ENCODE measurements at places on chromosomes 2 and 18.

GRCh38 chr2:217440000-217440399 is 562.8 kb downstream of the TNS1 start:
- no peak for DNase-seq

- DNase-seq, result no peak
Measured at GRCh38 chr2:156087875-156088274, 244.6 kb downstream of the NR4A2 start.

GRCh38 chr2:190462181-190462580 is 54.0 kb downstream of the MFSD6 start:
- DNase-seq, result no peak

DNA sequence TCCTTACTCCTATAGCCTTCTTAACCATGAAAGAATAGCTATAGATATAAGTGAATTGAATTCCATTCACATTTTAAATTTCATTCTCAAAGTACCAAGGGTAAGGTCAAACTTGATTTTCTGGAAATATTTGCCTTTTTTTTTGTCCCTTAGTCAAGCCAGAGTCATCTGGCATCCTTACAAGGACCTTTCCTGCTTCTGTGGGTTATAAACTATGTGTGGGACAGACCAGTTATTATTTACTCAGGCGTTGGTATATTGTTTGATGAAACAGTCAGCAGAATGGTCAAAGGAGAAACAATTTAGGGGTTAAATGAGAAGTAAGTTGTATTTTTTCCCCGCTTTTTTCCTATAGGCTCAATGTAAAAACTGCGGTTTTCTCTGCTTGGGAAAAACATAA is 1103.2 kb upstream of the ZEB2 start:
- no peak for DNase-seq

DNA sequence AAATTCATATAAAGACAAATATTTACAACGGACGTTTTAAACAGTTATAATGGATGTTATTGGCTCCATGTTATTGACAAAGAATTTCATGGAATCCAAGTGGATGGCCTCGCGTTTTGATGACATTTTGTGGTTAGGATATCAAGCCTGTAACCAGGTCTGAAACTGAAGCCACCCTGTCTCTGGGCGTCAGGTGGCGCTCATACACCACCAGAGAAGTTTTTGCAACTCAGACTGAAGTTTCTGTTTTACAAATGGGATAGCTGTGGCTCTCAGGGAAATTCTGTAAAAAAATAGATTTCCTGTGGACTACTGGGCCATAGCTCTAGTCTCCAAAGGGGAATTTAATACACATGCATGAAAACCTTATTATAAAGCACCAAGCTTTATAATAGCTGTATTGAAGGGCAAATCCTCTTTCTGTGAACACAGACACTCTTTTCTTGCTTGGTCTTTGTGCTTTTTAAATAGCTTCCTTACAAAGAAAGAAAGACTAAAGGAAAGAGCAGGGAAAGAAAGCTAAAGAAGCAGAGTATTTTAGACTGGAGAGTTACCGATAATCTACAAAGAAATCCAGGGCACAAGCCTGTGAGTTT is 86.7 kb downstream of the C18orf54 start:
- DNase-seq, result peak; percentile 45

GRCh38 chr2:64453770-64454385 is at the start of gene LGALSL:
Gene LGALSL (plus strand): TSS chr2:64454162. CDS start chr2:64454546, 384 bp downstream.
- DNase-seq, result no peak

DNA sequence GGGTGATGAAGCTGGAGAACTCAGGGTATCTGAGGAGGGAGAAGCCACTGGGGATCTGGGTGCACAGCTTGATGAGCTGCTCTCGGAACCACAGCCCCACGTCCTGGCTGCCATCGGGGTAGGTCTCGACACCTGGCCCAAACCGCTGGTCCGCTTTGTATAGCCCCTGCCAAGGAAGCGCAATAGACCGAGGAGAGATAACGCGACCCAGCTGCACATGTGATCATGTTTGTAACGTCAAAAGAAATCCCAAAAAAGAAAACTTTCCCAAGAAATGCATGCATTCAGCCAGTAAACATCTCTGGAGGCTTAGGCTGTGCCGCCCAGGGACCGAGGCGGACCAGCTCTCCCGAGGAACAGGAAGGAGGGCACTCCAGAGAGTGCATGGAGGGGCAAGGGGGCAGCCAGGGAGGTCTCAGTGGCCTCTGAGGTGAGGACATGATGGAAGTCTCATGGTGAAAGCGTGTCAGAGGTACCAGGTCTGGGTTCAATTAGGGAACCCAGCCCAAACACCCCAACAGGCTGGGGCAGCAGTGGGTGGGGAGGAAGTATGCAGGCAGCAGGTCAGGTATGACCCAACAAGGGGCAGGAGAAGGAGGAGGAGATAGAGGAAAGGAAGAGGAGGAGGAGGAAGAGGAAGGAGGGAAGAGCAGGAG is 28.3 kb downstream of the ANKMY1 start:
- DNase-seq, result no peak

DNA sequence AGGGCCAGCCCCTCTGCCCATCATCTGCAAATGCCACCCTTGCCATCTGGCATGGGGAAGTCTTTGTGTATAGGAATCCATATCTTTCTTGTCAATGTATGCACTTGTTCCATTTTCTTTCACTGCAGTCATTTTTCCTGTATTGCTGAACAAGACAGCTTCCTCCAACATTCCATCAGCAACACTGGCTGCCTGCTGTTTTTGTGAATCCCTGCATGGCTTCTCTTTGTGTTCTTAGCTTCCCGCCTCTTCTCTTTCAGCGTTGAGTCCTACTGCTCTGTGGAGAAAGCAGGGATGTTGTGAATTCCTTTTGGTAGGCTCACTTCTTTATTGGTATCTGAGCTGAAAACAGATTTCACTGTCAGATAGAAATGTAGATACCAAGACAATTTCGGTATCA is 150.0 kb downstream of the LPIN1 start:
- no peak for DNase-seq

DNA sequence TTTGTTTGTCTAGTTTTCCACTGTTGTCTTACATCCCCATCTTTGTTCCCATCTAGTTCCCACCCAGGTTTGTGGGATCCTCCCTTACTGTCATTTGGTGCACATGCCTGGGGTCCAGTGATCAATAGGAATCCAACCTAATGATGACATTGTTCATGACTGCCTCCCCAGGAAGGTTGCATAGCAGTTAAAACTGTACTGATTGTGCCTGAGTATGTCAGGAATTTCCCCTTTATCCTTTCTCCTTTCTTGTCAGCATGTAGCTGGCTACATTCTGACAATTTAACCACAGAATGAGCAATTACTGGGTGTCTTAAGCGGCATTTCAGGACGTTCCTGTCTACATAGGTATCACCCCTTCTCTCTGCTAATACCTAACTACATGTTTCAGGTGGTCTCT is 653.0 kb downstream of the CNTNAP5 start:
- DNase-seq, result no peak

- DNase-seq, result no peak
Measured at GRCh38 chr18:61702007-61702406, 190.8 kb downstream of the RNF152 start.

GRCh38 chr2:159793326-159793725 is 4.7 kb downstream of the CD302 start:
- no peak for DNase-seq

- no peak for DNase-seq
Measured at GRCh38 chr2:119960821-119961220, 52.1 kb upstream of the EPB41L5 start.

- DNase-seq, result no peak
Measured at GRCh38 chr2:164252568-164253287, 368.6 kb downstream of the GRB14 start.

GRCh38 chr2:223536546-223536945 is 65.6 kb downstream of the SCG2 start:
- DNase-seq, result no peak

GRCh38 chr2:72038524-72038923 is 109.1 kb downstream of the CYP26B1 start:
- no peak for DNase-seq

DNA sequence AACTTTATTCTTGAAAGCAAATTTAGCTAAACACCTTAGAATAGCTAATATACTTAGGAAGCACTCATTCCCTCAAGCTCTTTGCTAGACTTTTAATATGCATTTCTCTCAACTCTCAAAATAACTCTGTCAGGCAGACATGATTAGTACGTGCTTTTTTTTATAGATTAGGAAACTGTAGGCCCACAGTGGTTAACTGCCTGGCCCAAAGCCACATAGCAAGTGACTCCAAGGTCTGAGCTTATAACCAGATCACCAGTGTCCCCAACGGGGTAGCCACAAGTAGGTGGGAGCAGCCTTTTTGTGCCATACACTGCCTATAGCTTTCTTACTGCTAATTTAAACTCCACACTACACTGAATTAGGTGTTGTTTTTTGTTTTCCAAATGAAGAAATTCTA is 576.8 kb downstream of the METTL4 start:
- no peak for DNase-seq

DNA sequence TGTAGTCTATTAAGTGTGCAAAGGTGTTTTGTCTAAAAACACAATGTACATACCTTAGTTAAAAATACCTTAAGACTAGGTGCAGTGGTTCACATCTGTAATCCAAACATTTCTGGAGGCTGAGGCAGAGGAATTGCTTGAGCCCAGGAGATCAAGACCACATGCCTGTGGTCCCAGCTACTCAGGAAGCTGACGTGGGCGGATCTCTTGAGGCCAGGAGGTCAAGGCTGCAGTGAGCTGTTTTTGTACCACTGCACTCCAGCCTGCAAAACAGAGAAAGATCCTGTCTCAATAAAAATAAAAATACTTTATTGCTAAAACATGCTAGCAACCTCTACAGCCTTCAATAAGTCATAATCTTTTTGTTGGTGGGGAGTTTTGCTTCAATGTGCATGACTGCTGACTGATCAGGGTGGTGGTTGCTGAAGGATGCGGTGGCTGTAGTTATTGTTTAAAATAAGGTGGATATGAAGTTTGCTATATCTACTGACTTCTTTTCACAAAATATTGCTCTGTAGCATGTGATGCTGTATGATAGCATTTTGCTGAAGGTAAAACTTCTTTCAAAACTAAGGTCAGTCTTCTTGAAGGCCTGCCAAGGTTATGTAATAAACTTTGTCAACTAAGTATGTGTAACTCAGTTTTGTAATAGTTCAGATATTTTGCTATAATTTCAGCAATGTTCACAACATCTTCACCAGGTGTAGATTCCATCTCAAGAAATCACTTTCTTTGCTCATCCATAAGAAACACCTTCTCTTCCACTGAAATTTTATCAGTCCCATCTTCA is 1238.0 kb upstream of the NRXN1 start:
- no peak for DNase-seq

DNA sequence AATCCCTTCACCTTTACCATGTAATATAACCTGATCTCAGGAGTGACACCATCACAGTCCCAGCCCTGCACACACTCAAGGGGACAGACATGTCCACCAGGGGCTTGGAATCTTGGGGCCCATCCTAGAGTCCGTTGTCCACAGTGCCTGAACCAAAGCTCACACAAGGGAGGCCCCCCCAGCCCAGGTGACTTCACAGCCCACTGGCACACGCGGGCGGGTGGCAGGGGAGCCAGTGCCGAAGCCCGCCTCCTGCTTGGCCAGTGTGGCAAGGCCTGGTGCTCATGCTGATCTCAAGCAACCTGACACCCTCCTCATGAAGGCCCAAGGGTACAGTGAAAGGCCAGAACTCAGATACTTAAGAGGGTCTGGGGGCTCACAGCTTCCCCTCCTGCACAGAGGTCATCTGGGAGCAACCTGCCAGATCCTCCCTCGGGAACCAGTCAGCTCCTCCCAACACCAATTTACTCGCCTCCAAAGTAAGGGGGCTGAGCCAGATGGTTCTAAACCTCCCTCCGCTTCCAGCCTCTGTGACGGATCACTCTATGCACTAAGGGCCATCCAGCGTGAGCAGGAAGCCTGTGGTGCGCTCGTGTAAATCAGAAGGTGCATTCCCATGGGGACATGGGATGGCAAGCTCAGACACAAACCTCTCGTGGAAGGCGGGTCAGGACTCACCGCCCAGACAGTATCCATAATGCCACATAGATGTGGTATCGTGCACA is 3.2 kb upstream of the RAB17 start:
- no peak for DNase-seq

DNA sequence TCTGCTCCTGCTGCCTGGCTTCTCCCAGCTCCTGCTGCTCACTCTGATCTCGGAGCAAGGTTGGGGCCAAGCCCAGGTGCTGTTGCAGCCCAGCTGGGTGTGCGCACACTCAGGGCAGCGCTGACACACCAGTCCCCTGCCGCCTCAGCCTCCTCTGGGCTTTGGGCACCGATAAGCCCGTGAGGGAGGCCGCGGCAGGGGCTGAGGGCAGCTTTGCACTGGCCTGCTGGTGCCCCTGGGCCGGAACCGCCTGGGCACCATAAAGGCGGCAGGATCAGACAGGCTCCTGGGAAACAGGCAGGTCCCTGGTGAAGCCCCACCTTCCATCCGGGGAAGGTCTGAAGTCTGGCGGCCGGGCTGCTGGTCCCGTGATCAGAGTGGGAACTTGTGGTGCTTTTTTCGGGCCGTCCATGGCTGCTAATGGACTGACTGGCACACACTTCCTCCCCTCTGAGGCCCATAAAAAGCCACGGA is 14.1 kb upstream of the EML6 start:
- DNase-seq, result no peak

DNA sequence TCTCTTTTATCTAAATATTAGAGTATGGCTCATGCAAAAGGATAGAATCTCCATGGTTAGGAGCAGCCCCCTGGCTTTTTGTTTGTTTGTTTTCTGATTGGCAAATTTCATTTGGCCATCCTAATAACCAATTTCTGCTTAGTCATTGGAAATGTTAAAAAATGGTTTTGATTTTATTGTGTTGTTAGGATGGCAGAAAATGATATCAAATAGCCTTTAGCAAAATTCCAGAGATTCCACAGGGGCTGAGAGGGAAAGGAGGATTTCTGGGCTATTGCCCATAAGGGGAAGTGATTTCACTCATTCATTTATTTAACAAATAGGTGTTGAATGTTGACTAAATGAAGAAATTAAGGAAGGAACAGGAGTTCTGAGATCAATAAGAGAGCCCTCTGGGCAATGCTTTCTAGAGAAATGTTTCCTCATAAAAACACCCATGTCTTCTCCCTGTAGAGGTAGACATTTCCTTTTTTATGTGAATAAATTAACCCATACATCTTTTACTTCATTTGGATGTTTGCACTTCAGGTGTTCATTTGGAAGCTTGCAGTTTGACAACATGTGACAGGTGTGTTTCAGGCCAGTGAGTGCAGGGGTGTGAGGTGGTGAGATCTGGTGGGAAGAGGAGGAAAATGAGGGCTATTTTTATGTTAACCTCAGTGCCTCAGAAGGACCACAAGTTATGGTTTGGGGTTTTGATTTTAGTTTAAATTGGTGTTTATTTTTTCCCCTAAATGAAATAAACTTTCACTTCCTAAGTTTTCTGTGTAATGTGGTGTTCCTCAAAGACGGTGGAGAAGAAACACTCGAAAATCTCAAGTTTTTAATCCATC is 61.7 kb upstream of the EPC2 start:
- DNase-seq, result no peak

DNA sequence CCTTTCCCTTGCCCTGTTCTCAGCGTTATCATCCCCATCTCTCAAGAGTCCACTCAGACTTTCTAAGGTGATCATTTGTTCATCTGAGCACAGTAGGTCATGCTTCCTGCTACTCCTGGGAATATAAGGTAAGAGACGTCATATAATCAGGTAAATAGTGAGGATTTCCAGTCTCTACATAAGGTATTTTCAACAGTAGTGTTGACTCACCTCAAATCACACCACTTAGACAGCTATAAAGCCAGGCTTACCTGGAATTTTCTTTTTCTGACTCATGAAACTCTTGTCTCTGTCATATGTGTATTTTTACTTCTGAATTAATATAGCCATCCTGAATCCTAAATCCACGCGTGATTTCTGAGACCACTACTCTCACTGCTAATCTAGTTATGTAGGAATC is 443.2 kb downstream of the ARHGAP15 start:
- no peak for DNase-seq

GRCh38 chr2:72386288-72386687 is 238.6 kb upstream of the CYP26B1 start:
- DNase-seq, result no peak
